Panc1 (cell line): ENCODE measurements at places on chromosomes 6 and 20.

DNA sequence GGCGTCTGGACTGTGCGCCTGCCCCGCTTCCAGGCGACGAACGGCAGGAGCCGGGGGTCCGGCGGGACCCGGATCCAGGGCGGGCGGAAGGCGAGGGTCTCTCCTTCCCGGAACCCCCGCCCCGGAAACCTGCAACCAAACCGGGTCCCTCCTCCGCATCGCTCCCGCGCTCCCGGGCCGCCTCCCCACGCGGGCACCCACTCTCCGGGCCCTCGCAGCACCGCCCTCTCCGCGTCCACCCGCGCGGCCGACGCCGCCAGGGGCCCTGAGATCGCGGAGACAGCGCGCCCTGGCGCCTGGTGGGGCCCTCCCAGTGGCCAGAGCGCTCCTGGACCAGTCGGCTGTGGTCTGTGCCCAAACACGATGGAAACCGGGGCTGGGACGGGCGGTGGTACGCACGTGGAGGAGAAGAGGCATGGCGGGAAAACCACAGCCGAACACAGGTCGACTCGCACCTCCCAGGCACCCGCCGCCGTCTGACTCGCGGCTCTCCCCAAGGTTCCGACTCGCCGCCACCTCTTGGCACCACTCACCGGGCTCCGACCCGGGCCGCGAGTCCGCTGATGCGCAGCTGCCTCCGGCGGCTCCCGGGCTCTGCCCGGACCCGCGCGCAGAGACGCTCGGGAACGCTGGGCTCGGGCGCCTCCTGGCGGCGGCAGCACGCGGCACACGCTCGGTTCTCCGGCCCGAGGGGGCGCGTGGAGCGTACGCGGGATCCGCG lies 7.9 kb downstream of the NKX2-2 start:
- DNase-seq: no peak

- no peak for DNase-seq
Observed at GRCh38 chr6:14732844-14733757, 512.8 kb upstream of the JARID2 start.

DNA sequence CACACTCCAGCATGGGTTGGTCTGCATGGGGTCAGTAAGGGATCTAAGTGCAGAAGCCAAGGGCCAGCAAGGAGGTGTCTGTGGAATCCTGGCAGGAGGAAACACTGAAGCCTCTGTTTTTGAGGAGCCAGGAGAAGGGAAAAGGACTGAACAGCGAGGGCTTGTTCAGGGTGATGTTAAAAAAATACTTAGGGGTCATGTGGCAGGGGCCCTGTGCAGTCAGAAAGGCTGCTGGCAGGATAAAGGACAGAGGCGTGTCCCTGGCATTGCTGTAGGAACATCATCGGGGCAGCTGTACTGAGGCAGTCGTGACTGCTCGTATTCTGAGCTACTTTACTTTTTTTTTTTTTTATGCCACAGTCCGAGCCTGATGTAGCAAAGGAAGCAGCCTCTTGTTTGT lies 127.1 kb upstream of the ZFP64 start:
- DNase-seq: no peak

GRCh38 chr20:34420146-34420545 lies 57.1 kb downstream of the ITCH start:
- no peak for DNase-seq

DNA sequence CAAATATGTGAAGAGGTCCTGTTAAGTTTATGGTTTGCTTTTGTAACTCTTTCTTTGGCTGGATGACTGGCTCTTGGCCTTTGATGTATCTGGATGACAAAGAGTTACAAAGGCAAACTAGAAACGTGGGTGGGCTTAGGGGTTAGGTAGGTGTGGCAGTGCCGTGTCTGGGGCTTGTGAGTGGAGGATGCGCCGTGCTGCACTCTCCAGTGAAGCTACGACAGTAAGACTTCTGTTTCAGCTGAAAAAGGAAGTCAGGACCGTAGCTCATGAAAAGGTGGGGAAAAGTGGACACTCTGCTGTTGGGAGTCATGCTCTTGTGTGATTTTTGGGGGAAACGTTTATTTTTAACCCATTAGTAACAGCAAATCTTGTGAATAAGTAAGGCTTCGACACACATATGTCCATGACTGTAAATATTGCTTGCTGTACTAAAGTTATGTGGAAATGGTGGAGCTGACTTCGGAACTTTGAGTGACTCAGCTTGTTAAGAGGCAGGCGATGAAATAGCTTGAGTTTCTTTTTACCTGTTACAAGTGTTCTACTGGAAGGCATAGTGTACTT lies 45.6 kb downstream of the DUSP22 start:
- DNase-seq: no peak

DNA sequence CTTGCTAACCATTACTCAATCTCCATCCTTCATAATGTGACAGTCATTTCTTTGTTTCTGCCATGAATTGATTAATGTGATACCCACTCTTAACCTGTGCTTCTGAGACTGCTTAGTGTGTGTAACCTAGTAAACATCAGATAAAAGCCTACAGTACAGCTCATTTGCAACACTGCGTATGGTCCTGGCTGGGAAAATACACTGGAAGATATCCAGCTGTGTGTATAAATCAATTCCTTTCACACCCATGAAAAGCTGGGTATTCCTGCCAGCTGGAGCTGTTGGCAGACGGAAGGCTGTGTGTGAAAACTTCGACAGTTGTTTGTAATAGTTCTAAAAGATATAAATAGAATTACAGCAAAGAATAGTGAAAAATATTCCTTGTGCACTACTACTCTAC lies 509.2 kb downstream of the FRK start:
- DNase-seq: no peak
